ENCODE measurements at places on chromosomes 7 and 10. TPM values are rescaled to one million over a fixed set of nuclear protein-coding genes. Genes with fewer than 3 reads are reported as not detected.
A peak's percentile ranks its signal among the peaks of the same experiment; 100 is the strongest.

DNA sequence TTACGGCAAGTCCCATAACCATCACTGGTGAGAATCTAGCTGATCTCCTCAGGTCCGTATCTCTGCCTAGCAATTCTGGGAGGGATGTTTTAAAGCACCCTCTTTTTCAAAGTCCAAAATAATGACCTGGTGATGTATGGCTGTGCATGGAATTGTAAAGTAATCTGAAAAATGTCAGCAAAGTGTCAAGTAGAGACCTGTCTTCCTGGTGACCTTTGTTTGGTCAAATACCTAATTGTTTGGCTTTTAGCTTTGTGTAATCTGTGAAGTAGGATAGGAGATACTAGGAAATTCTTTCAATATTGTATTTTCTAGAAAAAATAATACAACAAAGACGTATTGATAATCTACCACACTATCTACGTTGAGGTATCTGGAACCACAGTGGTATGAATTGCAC is 51.0 kb downstream of the ABCB5 start:
- no peaks in the 10 kb centered on the region for H3K4me1 ChIP-seq
- no peak for DNase-seq
- H3K27ac ChIP-seq = no peak overlapping the region

DNA sequence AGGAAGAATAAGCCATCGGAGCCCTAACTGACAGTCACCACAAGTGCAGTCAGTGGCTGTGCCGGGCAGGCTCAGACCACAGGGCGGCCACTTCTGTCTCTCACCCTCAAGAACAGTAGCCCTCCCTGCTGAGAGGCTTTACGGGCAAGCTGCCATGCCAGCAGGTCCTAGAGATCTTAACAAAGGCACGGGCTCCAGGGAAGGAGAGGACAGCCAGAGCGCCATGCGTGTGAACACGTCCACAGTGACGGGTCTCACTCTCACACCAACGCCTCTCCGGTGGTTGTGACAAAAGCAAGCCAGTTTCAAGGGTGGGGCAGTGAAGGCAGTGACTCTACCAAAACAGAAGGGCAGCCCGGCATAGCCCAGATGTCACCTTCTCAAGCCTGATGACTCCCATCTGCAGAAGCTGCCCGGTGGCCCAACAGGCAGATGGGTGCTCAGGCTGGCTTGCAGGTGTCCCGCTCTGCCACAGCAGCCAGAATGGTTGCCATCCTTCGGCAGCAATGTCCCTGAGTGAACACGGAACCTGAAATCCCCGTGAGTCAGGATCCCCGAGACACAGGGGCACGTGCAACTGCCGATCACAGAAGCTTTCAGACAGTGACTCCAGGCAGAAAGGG is 102.0 kb downstream of the FAM53B start:
- H3K27ac ChIP-seq = peak overlapping the region; percentile 48
- peaks cover 20% of the 10 kb centered on the region for H3K4me1 ChIP-seq
- no peaks in the 10 kb centered on the region for H3K36me3 ChIP-seq
- H3K4me3 ChIP-seq = no peak overlapping the region
- no peaks in the 10 kb centered on the region for H3K27me3 ChIP-seq

GRCh38 chr10:113961182-113962031 is 82.3 kb upstream of the ADRB1 start:
- peak overlapping the region; percentile 93 for H3K27ac ChIP-seq
- peaks cover 58% of the 10 kb centered on the region for H3K4me1 ChIP-seq
- peak; percentile 44 for DNase-seq
- no peaks in the 10 kb centered on the region for H3K36me3 ChIP-seq

DNA sequence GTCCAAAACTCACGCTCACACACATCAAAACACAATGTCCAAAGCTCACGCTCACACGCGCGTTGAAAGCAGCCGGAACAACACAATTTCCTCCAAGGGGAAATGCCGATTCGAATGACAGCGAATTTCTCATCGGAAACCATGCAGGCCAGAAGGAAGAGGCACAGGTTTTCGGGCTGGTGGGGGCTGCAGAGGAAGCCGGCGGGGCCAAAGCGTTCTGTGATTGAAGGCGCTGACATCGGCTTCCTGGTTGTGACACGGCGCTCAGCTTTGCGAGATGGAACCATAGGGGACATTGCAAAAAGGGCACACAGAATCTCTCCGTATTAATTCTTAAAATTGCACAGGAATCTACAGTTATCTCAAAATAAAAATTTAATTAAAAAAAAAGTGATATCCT is 61.3 kb downstream of the FOXL3 start:
- no peaks in the 10 kb centered on the region for H3K27me3 ChIP-seq
- H3K27ac ChIP-seq = no peak overlapping the region
- DNase-seq = no peak
- no peaks in the 10 kb centered on the region for H3K4me1 ChIP-seq

DNA sequence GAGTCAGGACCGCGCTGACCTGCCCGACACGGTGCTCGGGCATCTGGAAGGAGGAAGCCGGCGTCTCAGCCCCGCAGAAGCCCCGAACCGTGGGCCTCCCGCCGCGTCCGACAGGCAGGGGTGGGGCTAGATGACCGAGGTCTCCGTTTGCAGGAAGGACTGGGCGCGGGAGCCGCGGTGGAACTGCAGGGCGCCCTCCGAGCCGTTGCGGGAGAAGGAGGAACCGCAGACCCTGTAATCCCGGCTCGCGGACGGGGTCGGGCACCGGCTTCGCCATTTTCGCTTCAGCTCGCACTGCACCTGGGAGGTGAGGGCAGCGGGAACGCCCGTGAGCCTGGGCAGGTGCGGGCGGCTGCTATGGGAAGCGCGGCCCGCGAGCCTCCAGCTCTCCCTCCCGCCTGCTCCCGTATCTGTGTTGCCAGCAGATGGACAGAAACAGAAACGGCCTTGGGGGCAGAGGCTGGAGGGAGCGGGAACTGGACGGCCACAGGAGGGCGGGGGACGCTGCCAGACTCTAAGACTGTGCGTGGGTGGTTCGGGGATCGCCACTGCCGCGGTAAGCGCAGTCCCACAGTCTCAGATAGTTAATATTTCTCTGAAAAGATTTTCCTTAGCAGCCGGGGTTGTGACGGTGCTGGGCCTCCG is 114.1 kb downstream of the VIPR2 start:
- H3K4me3 ChIP-seq = peak overlapping the region; percentile 48
- H3K27ac ChIP-seq = peak overlapping the region; percentile 18
- H3K4me1 ChIP-seq = no peaks in the 10 kb centered on the region
- H3K36me3 ChIP-seq = no peaks in the 10 kb centered on the region

DNA sequence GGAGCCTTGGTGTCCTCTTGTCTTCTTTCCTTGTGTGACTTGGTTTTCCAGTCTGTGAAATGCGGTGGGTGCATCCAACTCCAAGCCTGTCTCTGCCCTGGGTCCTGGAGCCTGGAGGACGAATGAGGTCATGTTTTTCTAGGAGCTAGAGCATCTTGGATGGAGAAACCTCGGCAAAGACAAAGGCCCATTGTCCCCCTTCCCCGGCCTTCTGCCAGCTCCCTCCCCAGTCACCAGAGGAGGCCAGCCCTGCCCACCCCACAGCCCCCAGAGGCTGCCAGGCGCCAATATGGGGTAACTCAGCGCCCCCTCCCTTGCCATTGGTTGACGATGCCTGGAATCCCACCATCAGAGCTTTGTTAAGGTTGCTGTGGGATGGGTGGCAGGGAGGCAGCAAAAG is 40.4 kb downstream of the KCTD7 start:
- H3K27me3 ChIP-seq = no peaks in the 10 kb centered on the region
- no peaks in the 10 kb centered on the region for H3K36me3 ChIP-seq
- no peak overlapping the region for H3K4me3 ChIP-seq
- H3K27ac ChIP-seq = no peak overlapping the region

DNA sequence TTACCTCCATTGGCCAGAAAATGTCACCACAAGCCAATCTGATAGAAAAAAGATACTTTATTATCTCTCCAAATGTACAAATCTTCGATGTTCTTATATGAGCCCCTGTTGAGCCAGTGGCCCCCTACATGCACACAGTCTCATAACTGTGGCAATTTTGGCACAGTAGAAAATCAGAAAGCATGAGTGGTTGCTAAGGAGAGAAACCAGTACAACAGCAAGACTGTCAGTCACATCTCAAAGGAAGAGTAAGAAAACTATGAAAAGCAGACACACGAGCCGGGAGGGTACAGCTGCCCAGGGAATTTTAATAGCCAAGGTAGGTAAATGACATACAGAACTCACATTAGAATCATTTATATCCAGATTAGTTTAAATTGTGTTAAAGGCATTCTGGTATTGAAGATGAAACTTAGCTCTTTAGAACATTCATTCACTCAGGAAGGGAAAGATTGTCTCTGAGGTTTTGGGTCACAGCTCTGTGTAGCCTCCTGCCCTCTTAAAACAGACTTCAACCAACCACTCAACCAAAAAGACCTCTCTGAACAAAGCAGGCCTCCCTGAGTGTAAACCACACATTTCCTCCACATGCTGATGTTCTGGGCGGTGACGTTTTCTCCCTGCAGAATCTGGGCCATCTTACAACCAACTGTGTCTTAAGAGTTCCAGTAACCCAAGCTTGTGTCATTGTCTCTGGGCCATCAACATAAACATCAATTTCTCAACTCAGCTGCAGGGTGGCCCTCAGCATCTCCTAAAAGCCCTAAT is 80.8 kb upstream of the ADAM12 start:
- no peaks in the 10 kb centered on the region for H3K4me1 ChIP-seq
- no peak overlapping the region for H3K27ac ChIP-seq
- peaks cover 4% of the 10 kb centered on the region for H3K27me3 ChIP-seq
- DNase-seq = no peak

- no peak for DNase-seq
- H3K36me3 ChIP-seq = no peaks in the 10 kb centered on the region
- no peaks in the 10 kb centered on the region for H3K27me3 ChIP-seq
- H3K4me1 ChIP-seq = no peaks in the 10 kb centered on the region
- no peak overlapping the region for H3K27ac ChIP-seq
These were observed 67.3 kb upstream of the VWDE start for GRCh38 chr7:12470930-12471329.

- peaks cover 6% of the 10 kb centered on the region for H3K27me3 ChIP-seq
- H3K36me3 ChIP-seq = no peaks in the 10 kb centered on the region
- no peaks in the 10 kb centered on the region for H3K4me1 ChIP-seq
- no peak overlapping the region for H3K27ac ChIP-seq
These were observed 110.7 kb upstream of the CARD11 start for GRCh38 chr7:3154317-3154716.

GRCh38 chr7:156474241-156474743 is 166.3 kb upstream of the RNF32 start:
- H3K4me3 ChIP-seq = no peak overlapping the region
- no peaks in the 10 kb centered on the region for H3K27me3 ChIP-seq
- no peaks in the 10 kb centered on the region for H3K36me3 ChIP-seq
- DNase-seq = no peak
- H3K4me1 ChIP-seq = no peaks in the 10 kb centered on the region

The AQP1 gene
- total RNA-seq = 27.6 TPM

The CXCL12 gene
- total RNA-seq = 6.8 TPM
